ENCODE measurements at places on chromosomes 16 and 17.
A peak's percentile ranks its signal among the peaks of the same experiment; 100 is the strongest.

- peak; percentile 98 for DNase-seq
These were observed at the start of gene MBTPS1 for GRCh38 chr16:84116720-84117493. Gene MBTPS1, minus strand, starts transcription at chr16:84116942. Its CDS starts 15,159 bp downstream, at chr16:84101783.

DNA sequence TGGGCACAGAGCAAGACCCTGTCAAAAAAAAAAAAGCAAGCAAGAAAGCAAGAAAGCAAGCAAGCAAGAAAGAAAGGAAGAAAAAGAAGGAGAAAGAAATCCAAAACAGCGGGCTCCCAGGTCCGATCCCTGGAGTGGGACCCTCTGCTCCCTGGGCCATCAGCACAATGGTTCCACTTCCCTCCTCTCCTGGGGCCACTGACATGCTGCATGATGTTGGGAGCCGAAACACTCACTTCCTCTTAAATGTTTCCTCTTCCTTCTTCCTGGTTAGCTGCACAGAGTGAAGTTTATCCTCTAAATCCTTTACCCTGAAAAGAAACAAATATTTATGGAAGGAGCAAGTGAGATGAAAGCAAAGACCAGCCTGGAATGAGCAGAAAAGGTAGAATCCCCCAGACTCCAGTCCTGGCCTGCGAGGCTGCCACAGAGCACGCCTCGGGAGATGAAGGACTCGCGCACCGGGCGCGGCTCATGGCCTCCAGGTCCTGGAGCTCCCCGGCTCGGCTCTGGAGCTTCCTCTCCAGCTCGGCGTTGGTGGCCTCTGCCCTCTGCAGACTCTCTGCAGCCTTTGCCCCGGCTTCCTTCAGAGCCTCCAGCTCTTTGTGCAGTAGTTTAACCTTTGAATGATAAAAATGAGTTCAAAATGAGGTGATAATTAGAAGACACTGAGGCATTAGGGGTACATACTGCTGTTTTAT, 19.0 kb downstream of the CCDC57 start:
- no peak for DNase-seq

- no peak for DNase-seq
These were observed 17.7 kb downstream of the KNOP1 start for GRCh38 chr16:19700319-19700781.

- DNase-seq, result no peak
These were observed 294.6 kb upstream of the HSBP1 start for GRCh38 chr16:83513008-83513755.

- DNase-seq, result peak; percentile 84
These were observed 4.2 kb downstream of the TRADD start for GRCh38 chr16:67155295-67156142.

DNA sequence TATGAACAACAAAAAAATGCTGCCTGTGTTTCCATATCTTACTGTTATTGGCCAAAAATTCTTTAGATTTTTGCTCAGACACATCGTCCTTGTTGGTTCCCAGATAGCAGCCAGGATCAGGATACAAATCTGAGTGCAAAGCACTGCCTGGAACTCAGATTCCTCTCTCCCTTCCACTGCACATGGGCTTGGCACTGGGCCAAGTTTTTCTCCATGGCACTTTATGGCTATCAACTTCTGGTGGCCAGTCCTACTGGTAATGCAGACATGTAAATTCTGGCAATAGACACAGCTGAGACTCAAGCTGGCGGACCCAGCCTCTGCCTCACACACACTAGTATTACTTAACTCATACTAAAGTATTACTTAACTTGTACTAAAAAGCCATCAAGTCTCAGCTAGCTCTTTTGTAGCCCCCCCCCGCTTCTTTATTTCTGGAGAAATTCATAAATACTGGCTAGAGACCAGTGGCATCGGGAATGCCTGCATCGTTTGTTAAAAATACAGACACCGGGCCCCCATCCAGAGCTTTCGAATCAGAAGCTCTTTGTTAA, 181.2 kb upstream of the COX10 start:
- no peak for DNase-seq

Data from activated naive CD4-positive, alpha-beta T cell treated with anti-CD3 and anti-CD28 coated beads, Interleukin-2, amount 10 ng/mL, durations not matched to agents 7 days and 5 days (primary cell).